H4 (cell line): ENCODE measurements at places on chromosomes 5 and 9. TPM values are rescaled to one million over a fixed set of nuclear protein-coding genes. Genes with fewer than 3 reads are reported as not detected.

CCDC187 gene
- total RNA-seq: not detected in 2 replicates

KIF20A gene
- 130 and 131 TPM in 2 replicates for total RNA-seq

FCN2 gene
- total RNA-seq: not detected in 2 replicates

SHISAL2B gene
- not detected in 2 replicates for total RNA-seq

CDH6 gene
- total RNA-seq: 65.1 and 70.2 TPM in 2 replicates

WWC1 gene
- total RNA-seq: 3.2 and 8.3 TPM in 2 replicates

CDH18 gene
- 3.2 and 9.8 TPM in 2 replicates for total RNA-seq

SHOC1 gene
- 0.94 and 1.5 TPM in 2 replicates for total RNA-seq

AQP7 gene
- total RNA-seq: 0.97 TPM in 1 of 2 replicates, not detected in the other

SPOCK1 gene
- total RNA-seq: 5.9 and 9.0 TPM in 2 replicates

GNA14 gene
- 0.06 TPM in 1 of 2 replicates, not detected in the other for total RNA-seq

EGFLAM gene
- 0.06 and 1.1 TPM in 2 replicates for total RNA-seq

PCDHB3 gene
- 0.21 TPM in 2 replicates for total RNA-seq

RARS1 gene
- total RNA-seq: 204 and 227 TPM in 2 replicates

NTRK2 gene
- 0.10 and 0.39 TPM in 2 replicates for total RNA-seq

TIMD4 gene
- total RNA-seq: not detected in 2 replicates

RALGPS1 gene
- 2.2 and 4.1 TPM in 2 replicates for total RNA-seq

GTF3C5 gene
- total RNA-seq: 52.5 and 54.6 TPM in 2 replicates

OGN gene
- not detected in 2 replicates for total RNA-seq

DMRT2 gene
- total RNA-seq: 0.08 and 0.77 TPM in 2 replicates

TLR4 gene
- total RNA-seq: 6.7 and 7.5 TPM in 2 replicates

CDX1 gene
- not detected in 2 replicates for total RNA-seq

CCDC180 gene
- total RNA-seq: 0.14 TPM in 1 of 2 replicates, not detected in the other

MEIKIN gene
- not detected in 2 replicates for total RNA-seq

CDKN2B gene
- total RNA-seq: not detected in 2 replicates

TPM2 gene
- total RNA-seq: 2.7 and 3.9 TPM in 2 replicates

FOXD4 gene
- total RNA-seq: 1.2 TPM in 1 of 2 replicates, not detected in the other

WDR31 gene
- 0.46 and 0.47 TPM in 2 replicates for total RNA-seq

CRB2 gene
- total RNA-seq: not detected in 2 replicates

ZNF169 gene
- total RNA-seq: 0.52 and 1.5 TPM in 2 replicates
